ENCODE measurements at places on chromosomes 12 and 14. TPM values are rescaled to one million over a fixed set of nuclear protein-coding genes. Genes with fewer than 3 reads are reported as not detected.

Gene KRT79
- not detected for total RNA-seq

Gene ANKRD33
- total RNA-seq, result not detected

GRCh38 chr12:87784350-87784749, 244.9 kb downstream of the C12orf50 start:
- DNase-seq, result no peak

DNA sequence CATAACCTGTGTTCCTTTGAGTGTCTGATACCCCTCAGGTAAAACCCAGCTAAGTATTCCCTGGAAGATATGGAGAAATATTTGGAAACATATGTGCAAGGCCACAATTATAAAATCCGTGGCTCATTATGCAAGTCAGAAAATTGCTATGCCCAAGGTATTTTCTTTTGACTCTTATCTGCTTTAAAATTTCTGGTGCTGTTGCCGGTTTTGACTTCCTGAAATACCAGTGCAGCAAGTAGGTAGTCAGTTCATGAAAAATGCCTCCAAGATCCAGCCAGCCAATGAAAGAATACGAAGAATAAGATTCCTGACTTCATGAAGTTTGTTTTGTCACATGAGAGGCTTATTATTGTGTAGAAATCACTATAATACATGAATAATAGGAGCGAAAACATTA, 20.2 kb upstream of the FUT8 start:
- no peak for DNase-seq

GRCh38 chr12:11795913-11796459, 146.5 kb downstream of the ETV6 start:
- peak; percentile 83 for DNase-seq

Gene COX8C
- total RNA-seq, result not detected

- DNase-seq, result no peak
These were observed at the start of gene C14orf180 for GRCh38 chr14:104579507-104579906. Gene C14orf180 (plus strand): TSS chr14:104579764. CDS start chr14:104586431, 6,667 bp downstream.

- no peak for DNase-seq
These were observed 11.9 kb downstream of the NPAS3 start for GRCh38 chr14:32950584-32950983.

DNA sequence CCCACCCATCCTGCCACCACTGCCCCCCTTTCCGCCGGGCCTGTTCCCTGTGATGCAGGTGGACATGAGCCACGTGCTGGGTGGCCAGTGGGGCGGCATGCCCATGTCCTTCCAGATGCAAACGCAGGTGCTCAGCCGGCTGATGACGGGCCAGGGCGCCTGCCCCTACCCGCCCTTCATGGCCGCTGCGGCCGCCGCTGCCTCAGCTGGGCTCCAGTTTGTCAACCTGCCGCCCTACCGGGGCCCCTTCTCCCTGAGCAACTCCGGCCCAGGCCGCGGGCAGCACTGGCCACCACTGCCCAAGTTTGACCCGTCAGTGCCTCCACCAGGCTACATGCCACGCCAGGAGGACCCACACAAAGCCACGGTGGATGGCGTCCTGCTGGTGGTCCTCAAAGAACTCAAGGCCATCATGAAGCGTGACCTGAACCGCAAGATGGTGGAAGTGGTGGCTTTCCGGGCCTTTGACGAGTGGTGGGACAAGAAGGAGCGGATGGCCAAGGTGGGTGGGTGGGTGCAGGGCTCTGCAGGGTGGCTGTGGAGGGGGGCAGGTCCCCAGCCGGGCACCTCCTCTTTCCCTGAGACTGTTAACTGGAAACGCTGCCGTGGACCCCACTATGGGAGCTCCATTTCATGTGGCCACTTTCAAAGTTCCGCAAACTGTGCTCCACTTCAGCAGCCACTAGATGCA, 10.8 kb downstream of the SETD1B start:
- DNase-seq, result no peak

Gene NR1H4
- total RNA-seq, result not detected

Gene NPAS3
- not detected for total RNA-seq

- no peak for DNase-seq
These were observed 208.6 kb upstream of the TMTC1 start for GRCh38 chr12:29992366-29992765.

Gene GDF3
- total RNA-seq, result not detected

- DNase-seq, result no peak
These were observed 61.5 kb upstream of the RASSF8 start for GRCh38 chr12:25896981-25897380.

GRCh38 chr14:26370115-26370514, 227.7 kb downstream of the NOVA1 start:
- DNase-seq, result no peak

Gene EML5
- 0.39 TPM for total RNA-seq

Measured in foreskin keratinocyte (primary cell).